ENCODE measurements at places on chromosomes 7 and 10. TPM values are rescaled to one million over a fixed set of nuclear protein-coding genes. Genes with fewer than 3 reads are reported as not detected.

GRCh38 chr7:50393547-50394252 is 56.5 kb downstream of the FIGNL1 start:
- no peak for DNase-seq

- DNase-seq, result no peak
These were observed 63.5 kb downstream of the HIPK2 start for GRCh38 chr7:139714163-139714901.

- DNase-seq, result no peak
These were observed 357.0 kb downstream of the RNLS start for GRCh38 chr10:88226071-88226659.

DNA sequence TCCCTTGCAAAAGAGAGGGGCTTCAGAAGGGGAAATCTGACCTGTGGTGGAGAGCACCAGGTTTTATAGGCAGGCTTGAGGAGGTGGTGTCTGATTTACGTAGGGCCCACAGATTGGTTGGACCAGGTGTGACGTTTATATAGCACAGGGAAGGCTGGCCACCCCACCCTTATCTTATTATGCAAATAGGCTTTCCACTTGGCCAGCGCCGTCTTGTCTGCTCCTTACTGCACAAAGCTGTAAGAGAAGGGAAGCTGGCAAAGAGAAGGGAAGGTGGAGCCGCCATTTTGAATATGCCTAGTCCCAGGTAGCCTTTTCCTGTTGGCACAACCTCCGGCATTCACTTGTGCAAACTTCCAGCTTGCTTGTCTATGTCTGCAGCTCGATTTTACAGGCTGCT is 221.4 kb downstream of the GATA3 start:
- no peak for DNase-seq

- DNase-seq, result no peak
These were observed 86.4 kb downstream of the WDR37 start for GRCh38 chr10:1142596-1142995.

DNA sequence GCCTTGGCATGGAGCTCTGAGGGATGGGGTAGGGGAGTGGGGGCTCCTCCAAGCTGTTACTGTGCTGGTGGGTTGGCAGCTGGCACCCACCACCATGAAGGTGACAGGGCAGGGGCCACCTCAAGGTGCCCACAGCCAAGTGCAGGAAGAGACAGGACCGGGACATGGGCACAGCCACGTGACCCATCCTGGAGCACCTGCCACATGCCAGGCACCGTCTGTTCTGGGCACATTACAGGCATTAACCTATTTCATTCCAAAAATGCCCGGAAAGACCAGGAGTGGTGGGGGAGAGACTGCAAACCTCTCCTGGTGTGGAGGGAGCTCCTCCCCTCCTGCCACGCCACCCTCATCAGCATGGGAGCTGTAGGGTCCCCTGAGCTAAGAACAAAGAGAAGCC is 56.7 kb downstream of the CAMK2B start:
- DNase-seq, result no peak

The PIK3CG gene
- 3.5 TPM for polyA plus RNA-seq

The ANKRD7 gene
- polyA plus RNA-seq, result 3.7 TPM

The MARVELD1 gene
- 46.2 TPM for polyA plus RNA-seq

The PRPS1L1 gene
- not detected for polyA plus RNA-seq
